ENCODE measurements at places on chromosomes 7 and 10.

DNA sequence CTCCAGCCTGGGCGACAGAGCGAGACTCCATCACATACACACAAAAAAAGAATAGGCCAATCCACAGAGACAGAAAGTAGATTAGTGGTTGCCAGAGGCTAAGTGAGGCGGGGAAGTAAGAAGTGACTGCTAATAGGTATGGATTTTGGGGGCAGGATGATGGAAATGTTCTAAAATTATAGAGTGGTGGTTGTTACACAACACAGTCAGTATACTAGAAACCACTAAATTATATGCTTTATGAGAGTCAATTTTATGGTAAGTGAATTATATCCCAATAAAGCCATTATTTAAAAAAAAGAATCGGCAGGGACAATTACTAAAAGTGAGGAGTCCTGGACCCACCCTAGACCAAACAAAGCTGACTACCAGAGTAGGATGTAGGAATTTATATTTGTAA is 24.3 kb downstream of the DENND2A start:
- no peak for DNase-seq

- DNase-seq, result no peak
Measured at GRCh38 chr7:148735141-148735540, 36.4 kb downstream of the CUL1 start.

DNA sequence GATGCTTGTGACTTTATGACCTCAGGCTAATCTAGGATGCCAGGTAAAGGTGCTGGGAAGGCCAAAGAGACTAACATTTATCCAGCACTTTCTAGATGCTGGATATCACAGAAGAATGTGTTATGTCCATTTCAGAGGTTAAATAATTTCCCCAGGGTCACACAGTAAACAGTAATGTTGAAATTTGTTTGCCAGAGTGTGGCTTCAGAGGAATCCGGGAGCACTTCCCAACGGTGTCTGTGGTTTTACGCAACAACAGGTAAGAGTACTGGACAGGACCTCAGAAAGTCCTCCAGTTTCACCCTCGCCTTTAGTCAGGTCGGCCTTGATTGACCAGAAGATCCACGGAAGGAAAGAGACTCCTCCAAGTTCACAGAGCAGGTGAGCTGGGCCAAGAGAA is 1.7 kb downstream of the SHTN1 start:
- no peak for DNase-seq

GRCh38 chr7:128697302-128697905 is 25.3 kb downstream of the GARIN1A start:
- DNase-seq, result no peak

- DNase-seq, result no peak
Measured at GRCh38 chr7:98125759-98126158, 19.1 kb downstream of the LMTK2 start.

GRCh38 chr10:126502441-126502840 is 114.2 kb upstream of the ADAM12 start:
- no peak for DNase-seq

DNA sequence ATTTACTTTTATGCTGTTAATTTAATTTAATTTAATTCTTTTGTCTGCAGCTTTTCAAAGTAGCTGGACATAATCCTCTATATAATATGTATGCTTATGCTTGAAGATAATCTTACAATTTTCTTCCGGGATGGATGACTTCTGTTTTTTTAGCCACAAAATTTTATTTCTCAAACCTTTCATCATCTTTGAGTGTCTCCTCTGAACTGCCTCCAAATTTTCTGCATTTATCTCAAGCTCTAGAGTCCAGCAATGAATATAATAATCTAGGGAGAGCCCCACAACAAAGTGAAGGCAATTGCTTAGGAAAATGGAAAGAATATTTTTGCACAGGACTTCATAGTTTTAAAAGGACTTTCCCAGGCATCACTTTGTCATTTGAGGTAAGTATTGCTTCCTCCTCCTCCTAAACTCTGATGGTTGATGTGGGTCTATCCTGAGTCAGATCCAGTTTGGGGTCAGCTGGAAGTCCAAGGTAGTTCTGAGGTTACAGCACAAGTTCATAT is 53.7 kb upstream of the FAM3C start:
- DNase-seq, result no peak

- DNase-seq, result no peak
Measured at GRCh38 chr10:971150-971542, 17.1 kb upstream of the GTPBP4 start.

GRCh38 chr10:43461950-43462349 is 25.0 kb downstream of the ZNF487 start:
- DNase-seq, result no peak

GRCh38 chr10:49614242-49615198 is 683 bp downstream of the CHAT start:
- no peak for DNase-seq

DNA sequence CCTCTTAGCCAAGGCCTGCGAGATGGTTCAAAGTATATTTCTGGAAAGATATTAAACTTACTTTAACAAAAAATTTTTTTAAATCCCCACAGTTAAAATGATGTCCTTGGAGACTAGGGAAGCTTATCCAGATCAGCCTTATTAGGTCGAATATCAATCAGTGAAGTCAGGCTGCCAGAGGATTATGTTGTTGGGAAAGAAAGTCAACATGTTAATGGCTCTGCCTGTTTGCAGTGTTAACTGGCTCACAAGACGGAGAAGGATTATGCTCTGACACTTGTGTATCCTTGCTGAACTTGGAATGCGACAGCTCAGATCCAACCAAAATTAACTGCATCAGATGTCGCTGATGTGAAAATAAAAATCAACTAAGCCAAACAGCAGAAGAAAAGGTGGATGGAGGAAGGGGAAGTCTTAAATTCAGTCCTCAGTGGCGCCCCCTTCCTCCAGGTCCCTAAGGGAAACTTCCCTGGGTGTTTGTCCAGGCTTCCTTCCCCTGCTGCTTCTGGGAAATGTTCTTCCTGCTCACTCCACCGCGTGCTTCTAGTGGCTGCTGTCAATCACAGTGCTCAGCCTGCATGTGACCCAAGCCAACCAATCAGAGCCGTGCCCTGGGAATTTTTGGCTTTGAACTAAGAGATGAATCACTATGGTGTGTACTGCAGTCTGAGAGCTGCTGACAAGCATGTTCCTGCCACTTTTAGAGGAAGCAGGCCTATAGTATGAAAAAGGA is 690.4 kb upstream of the NRP1 start:
- DNase-seq, result no peak

- no peak for DNase-seq
Measured at GRCh38 chr10:23070913-23071218, 24.5 kb upstream of the MSRB2 start.

DNA sequence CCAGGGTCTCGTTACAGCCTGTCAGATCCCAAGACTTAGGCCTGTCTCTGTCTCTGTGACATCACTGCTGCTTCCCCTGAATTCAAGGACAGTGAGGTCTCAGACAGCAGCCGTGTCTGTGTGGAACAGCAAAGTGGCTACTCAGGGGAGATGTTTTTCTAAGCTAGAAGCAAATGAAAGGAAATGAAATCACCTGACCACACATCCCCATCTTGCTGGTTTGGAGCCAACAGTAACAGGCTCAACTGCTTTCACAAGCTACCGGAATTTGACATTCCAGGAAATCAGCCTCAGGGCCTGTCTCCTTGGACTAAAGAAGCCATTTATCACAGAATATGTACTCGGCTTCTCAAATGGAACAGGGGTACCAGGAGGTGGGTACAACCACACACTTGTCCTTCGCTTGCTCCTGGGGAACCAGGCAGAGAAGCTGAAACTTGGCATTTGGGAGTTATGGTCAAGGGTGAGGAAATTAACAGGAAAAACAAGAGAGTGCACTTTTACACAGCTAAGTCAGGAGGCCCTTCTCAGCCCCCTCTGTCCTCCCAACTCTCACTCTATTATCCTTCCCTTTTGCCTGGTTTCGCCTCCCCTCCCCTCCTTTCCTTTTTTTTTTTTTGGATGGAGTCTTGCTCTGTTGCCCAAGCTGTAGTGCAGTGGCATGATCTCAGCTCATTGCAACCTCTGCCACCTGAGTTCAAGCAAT is 73.2 kb downstream of the SPDYE5 start:
- DNase-seq, result no peak

GRCh38 chr7:4073750-4074149 is 608.3 kb upstream of the FOXK1 start:
- no peak for DNase-seq

DNA sequence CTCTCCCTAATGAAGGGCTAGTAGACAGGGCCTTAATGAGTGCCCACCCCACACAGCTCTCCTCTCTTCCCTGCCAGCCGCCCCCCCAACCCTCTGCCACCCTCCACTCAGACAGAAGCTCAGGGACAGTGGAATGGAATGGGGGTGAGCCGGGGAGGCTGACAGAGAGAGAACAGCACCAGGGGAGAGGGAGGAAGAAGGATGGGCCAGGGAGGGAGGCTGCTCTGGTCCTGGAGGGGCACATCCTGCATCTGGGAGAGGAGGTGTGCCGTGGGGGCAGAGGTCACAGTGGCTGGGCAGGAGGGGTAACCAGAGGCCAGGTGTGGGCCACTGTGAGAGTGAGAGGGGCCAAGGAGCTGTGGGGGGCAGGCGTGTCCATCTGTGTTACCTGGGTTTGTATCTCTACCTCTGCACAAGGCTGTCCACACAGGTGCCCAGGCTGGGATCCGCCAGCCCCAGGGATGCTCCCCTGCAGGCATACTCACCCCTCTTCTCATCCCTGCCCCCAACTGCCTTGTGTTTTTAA is 2.4 kb downstream of the NYAP1 start:
- DNase-seq, result no peak

DNA sequence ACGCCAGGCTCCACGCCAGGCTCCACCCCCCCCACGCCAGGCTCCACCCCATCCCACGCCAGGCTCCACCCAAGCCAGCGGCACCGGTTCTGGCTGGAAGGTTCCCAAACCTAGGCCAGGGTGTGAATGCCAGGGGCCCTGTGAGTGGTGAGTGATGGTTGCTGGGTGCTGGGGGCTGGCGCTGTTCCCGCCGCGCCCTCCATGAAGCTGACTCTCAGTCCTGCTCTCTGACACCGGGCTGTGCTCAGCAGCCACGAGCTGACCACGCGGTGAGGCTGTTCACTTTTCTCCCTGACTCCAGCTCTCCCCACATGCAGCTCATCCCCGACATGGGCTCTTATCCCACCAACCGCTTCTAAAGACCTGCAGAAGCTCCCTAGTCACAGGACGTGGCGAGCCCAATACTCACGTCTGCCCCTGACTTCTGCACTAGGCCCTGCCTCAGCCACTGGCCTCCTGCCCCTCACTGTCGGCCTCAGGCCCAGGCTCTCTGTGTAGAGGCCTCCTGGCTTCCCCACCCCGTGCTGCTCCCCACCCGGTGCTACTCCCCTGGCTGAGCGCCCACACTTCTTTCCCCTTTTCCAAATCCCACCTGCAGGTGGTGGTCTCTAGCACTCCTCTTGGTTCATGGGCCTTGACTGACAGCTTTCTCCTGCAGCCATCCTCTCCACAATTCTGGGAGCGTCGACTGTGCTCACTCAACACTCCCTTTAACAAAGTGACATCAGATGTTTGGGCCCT is 603.0 kb downstream of the PTPRN2 start:
- no peak for DNase-seq
